Immature natural killer cell (primary cell): ENCODE measurements at places on chromosomes 1 and 21. TPM values are rescaled to one million over a fixed set of nuclear protein-coding genes. Genes with fewer than 3 reads are reported as not detected.

The ADGRB2 gene
- polyA plus RNA-seq: not detected

The FMO4 gene
- 3.0 TPM for polyA plus RNA-seq

The EPHA10 gene
- not detected for polyA plus RNA-seq

The WLS gene
- polyA plus RNA-seq: not detected

The KCNN3 gene
- not detected for polyA plus RNA-seq

The SPOCD1 gene
- polyA plus RNA-seq: 2.5 TPM

The PDC gene
- not detected for polyA plus RNA-seq

The SH3BGR gene
- 2.2 TPM for polyA plus RNA-seq

The CATSPERE gene
- 0.31 TPM for polyA plus RNA-seq

The PIGV gene
- polyA plus RNA-seq: 20.0 TPM

The OR2AK2 gene
- not detected for polyA plus RNA-seq

DNA sequence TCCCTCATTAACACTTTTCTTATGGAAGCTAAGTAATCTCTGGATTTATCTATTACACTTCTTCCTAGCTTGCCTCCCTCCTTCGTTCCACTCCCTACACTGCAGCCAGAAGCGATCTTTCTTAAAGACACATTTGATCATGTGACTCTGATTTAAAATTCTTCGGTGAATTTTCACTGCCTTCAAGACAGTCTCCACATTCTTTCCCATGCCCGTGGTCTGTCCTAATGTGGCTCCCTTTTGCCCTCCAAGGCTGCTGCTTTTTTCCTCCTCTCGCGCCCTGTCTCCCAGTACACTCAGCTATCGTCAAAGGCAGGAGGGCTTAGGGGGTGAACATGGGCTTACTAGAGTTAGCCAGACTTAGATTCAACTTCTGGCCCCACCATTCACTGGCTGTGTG is 64.4 kb downstream of the SDCCAG8 start:
- no peak for DNase-seq

DNA sequence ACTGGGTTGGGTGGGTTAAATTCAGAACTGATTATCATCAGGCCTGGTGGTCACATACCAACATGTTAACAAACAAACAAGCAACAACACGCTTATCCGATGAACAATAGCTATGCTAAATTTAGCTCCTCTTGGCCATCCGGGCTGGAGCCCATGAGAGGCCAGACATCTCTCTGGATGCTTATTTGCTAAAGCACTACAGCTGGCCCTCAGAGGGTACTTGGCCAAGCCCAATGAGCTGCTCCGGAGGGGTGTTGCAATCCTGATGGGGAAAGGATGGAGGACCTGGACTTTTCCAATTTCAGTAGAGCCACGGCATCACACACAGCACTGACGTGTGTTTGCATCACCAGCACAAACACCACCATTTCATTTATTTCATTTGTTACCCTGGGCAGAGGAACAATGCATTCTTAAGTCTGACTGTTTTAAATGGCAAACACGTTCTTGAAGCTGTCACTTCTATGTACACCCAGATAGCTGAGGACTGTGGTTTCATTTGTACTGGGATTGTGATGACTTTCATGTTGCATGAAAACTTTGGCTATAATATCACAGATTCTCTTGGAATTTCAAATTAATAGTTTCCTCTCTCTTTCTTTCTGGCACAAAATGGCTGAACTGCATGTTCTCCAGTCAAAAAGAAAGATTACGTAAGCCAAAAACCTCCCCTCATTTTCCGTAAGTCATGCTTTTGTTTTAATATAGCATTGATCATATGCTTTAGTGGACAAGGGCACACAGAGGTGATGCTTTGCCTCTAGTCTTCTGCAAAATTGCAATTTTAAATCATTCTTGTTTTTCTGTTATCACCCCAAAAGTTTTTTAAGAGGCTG is 359.8 kb upstream of the KAZN start:
- no peak for DNase-seq

GRCh38 chr1:92105546-92106081 is 25.5 kb downstream of the BTBD8 start:
- DNase-seq: no peak

- DNase-seq: no peak
Measured at GRCh38 chr1:1344655-1345361, 4.4 kb downstream of the DVL1 start.

GRCh38 chr1:116919802-116920201 is 10.1 kb downstream of the PTGFRN start:
- peak; percentile 2 for DNase-seq

GRCh38 chr21:45441431-45442255 is 36.7 kb downstream of the COL18A1 start:
- no peak for DNase-seq

- DNase-seq: peak; percentile 35
Measured at GRCh38 chr1:48227165-48228013, 4.9 kb downstream of the SLC5A9 start.

GRCh38 chr21:33070998-33071769 is 1.2 kb downstream of the OLIG1 start:
- no peak for DNase-seq

GRCh38 chr1:170618421-170618820 is 45.5 kb upstream of the PRRX1 start:
- no peak for DNase-seq

- DNase-seq: peak; percentile 28
Measured at GRCh38 chr1:151058692-151059091, 730 bp downstream of the CDC42SE1 start.

GRCh38 chr1:1538334-1538733 is 2.1 kb downstream of the TMEM240 start:
- DNase-seq: no peak

DNA sequence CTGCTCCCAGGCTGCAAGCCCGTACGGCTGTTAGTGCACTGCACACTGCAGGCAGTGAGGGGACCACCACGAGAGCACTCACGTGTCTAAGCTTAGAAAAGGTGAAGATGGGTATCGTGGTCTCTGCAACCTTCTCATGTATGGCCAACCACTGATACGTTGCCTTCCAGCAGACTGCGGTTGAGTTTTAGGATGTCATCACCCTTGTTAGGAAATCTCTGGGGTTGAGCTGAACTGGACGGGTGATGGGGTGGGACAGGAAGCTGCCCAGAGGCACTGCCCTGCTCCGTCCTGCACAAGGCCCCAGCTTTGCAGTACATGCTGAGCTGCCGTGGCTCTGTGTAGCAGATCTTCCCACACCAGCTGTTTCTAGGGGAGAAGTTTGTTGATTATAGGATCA is 43.3 kb downstream of the FAAP20 start:
- no peak for DNase-seq

DNA sequence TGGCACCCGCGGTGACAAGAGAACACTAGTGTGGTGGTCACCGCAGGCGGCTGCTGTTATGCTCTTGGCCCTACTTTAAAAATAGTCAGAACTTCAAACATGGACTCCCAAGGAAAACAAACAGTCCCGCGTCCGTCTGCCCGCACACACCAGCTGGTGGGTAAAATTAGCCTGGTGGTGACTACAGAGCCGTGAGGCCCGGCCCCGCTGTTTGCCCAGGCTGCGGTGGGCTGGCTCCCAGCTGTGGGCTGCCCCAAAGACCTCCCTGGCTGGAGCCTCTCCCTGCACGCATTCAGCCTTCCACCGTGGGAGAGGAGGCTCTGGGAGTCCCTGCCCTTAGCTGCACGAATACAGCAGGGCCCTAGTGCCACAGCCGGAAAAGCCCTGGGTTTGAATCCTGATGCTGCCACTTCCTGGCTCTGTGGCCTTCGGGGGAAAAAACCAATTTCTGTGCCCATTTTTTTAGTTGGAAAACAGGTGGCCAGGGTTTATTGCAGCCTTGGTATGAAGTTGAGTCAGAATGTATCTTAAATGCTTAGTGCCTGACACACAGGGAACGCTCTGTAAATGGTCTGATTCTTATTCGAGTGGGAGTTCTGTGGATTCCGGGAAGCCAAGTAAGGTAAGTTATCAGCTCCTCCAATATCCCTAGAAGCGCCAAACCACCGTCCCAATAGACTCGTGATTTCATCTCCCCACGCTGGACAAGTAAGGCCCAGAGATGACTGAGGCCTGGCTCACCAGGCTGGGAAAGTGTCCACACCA is 58.2 kb downstream of the ALPL start:
- DNase-seq: no peak

DNA sequence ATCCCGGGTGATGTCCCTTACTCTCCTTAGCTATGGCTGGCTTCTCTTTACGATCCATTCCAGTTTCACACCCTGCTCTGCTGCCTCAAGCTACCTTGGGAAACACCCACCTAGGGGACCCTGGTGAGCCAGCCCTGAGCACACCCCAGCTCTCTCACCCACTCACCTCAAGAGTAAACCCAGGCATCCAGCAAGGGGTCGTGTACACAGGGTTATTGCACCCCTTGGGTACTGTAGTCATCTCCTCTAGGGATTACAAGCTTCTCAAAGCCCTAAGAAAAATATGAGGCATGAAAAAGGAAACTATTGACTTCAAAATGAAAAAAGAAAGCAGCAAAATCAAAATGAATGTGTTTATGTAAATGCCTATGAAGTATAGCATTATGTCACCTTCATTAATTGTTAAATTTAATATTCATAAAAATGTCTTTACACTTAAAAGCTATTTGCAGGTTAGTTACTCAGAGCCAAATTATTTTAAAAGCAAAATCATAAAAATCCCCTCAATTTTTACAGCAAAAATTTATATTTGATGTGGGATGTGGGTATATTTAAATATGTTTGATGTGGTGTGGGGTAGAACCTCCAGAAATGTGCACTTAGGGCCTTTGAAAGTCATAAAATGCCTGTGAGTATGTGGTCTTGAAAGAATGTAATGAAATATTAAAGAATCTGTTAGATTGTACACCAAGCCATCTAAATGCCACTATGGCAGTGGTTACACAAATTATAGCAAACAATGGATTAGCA is 190.3 kb downstream of the C1orf94 start:
- DNase-seq: no peak

DNA sequence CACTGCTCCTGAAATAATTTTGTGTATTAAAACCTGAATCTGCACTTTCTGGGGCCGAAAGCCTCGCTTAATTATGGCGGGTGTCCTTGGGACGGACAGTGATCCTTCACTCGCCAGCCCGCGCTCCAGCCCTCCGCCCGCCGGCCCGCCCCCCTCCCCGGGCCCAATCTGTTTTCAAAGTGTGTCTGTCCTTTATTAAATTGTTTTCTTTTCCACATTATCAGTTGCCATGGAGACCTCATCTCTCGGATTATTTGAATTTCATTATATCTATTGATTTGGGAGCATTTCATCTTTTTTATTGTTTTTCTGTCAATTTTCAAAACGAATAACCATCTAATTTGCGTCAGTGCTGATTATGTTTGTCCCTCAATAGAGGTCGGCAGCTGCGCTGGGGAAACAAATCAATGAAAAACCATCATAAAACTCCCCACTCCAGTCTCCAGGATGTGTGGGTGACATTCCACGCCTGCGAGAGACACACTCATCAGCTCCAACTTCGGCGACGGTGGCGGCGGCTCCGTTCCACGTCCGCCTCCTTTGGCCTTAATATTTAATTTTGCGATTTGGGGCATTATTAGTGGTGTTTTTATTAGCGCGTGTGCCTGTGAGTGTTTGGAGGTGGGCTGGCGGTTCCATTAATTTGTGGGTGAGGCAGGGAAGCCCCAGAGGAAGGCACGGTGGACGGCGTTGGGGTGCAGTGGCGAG is 123.9 kb downstream of the CASZ1 start:
- no peak for DNase-seq

DNA sequence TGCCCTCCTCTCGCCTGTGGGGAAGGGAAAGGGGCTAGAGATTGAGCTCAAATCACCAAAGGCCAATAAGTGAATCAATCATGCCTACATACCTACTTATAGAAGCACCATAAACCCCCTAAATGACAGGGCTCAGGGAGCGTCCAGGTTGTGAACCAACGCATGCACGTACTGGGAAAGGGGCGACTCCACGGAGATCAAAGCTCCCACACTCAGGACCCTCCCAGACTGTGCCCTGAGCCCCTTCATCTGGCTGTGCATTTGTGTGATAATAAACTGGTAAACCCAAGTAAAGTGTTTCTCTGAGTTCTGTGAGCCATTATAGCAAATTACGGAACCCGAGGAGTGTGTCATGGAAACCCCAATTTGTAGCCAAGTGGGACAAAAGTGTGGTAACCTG is 23.8 kb upstream of the PRDM15 start:
- no peak for DNase-seq

DNA sequence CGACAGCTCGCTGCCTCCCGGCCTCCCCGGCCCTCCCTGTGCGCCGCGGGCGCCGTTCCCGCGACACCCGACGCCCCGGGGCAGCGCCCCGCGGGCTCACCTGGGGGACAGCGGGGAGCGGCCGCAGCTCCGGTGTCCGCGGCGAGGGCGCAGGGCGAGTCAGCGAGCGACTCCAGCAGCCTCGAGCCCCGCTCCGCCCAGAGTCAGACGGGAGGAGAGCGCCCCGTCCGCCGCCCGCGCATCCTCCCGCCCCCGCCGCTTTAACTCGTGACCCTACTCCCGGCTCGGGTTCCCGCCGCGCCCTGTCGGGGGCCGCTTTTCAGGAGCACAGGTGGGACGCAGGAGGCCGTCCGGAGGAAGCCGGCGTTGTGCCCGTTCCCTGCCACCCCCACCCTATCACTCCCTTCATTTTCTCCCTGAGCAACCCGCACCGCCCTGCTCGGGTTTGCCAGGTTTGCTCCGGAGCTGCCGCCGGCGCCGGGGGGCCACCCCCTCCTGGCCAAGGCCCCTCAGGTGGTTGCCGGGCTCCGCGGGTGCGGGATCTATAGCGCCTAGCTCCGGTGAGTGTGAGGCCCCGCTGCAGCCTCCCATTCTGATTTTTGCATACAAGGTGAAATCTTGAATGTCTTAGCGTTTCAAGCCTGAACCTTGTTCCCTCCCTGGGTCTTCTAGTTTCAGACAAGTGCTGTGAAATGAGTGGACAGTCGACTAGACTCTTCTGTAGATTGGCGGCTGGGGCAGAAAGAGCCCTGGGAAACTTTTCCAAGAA is at the start of gene MCOLN3:
TSS of gene MCOLN3 (minus strand) at position 205 of the 769 bp plus-strand sequence. CDS start 3,140 bp downstream, outside the sequence.
- DNase-seq: no peak

DNA sequence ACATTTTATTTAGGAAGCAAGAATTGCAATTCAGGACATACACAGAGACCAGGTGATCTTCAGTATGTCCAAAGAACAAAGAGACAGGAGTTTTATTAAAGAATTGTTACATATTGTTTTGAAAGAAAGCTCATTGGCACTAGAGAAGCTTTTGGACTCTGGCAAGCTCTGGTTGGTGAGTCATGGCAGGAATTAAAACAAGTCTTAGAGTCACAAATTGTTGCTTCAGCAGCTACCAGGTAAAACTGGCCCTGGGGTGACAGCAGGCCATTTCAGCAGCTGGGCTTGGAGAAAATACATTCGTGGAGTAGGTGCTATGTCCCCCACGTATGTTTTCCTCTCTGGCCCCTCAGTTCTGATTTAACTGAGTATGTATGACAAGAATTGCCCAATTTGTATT is 58.8 kb downstream of the MAP3K21 start:
- no peak for DNase-seq

DNA sequence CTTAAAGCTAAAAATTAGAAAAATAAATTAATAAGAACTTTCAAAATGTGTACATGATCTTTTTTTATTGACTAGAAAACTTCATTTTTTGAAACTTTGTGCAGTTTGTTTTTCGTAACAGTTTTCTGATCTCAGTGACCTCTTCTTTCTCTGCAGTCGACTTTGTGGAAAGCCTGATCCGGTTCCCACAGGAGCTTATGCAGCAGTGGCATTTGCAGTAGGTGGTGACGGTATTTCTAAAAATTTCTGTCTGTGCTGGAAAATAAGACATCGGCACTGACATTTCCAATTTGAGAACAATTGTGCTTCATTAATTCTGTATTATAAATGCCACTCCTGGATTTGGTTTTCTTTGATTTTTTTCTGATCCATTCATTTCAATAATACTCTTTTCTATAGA is 68.8 kb downstream of the CLDN17 start:
- no peak for DNase-seq

GRCh38 chr1:41800311-41800829 is 118.4 kb downstream of the HIVEP3 start:
- no peak for DNase-seq

- no peak for DNase-seq
Measured at GRCh38 chr1:27597516-27598294, 6.2 kb downstream of the AHDC1 start.

- no peak for DNase-seq
Measured at GRCh38 chr21:28229814-28230213, 762.9 kb downstream of the LTN1 start.
